MCF 10A (cell line): ENCODE measurements at places on chromosomes 2 and 18.

GRCh38 chr18:41153871-41154270 is 801.2 kb upstream of the PIK3C3 start:
- DNase-seq = no peak

GRCh38 chr2:202019689-202020450 is 13.8 kb upstream of the FZD7 start:
- DNase-seq = no peak

GRCh38 chr2:8659735-8660492 is 21.9 kb upstream of the ID2 start:
- no peak for DNase-seq

DNA sequence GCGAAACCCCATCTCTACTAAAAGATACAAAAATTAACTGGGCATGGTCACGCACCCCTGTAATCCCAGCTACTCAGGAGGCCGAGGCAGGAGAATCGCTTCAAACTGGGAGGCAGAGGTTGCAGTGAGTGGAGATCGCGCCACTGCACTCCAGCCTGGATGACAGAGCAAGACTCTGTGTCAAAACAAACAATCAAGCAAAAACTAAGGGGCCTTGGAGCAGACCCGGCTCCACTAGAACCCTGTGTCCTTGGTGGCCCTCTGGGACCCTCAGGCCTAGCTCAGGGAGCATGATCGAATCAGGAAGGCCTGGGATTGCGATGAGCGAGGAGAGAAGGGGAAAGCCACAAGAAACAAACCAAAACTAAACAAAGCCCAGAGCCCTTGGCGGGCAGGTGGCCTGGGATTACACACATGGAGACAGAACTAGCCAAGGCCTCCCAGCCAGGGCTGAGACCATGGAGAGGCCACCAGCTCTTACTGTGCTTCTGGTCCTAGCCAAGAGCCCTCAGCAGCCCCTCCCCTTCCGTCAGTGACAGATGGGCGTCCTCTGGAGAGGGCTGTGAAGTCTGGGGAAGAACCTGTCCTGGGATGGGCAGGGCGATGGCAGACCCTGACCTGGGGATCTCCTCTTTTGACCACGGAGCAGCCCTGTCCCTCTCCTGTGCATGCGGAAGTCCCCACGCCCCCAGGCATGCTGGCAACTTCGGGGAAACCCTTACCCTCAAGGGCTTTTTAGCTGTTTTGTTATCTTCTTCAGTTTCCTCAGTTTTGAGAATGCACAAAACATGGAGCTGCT is 27.4 kb upstream of the CATIP start:
- DNase-seq = no peak

DNA sequence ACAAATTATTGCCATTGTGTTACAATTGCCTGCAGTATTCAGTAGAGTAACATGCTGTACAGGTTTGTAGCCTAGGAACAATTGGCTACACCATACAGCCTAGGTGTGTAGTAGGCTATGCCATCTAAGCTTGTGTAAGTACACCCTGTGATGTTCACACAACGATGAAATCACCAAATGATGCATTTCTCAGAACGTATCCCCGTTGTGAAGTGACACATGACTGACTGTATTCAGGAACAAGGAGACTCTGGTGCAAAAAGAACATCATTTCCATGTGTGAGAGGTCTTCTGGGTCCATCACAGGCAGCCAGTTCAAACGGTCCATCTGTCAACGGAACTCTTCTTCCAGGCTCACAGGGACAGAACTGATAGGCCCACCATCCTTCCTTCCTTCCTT is 263.7 kb downstream of the ANAPC1 start:
- no peak for DNase-seq

GRCh38 chr2:106104332-106105062 is 89.6 kb downstream of the UXS1 start:
- DNase-seq = peak; percentile 76

DNA sequence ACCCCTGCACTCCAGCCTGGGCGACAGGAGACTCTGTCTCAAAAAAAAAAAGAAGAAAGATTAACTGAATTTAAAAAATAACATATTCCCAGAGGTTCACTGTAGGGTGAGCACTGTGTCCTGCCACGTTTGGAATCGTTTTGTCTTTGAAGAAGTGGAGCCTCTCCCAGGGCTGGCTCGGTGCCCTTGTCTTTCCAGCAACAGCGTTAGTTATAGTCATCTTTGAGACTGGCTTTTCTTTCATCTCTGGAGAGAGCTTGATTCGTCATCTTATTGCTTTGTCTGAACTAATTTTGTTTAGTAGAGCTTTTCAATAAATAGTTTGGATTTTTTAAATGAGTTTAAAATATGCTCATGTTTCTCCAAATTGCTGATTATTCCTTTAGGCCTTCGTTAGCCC is 50.5 kb downstream of the IMPA2 start:
- no peak for DNase-seq

DNA sequence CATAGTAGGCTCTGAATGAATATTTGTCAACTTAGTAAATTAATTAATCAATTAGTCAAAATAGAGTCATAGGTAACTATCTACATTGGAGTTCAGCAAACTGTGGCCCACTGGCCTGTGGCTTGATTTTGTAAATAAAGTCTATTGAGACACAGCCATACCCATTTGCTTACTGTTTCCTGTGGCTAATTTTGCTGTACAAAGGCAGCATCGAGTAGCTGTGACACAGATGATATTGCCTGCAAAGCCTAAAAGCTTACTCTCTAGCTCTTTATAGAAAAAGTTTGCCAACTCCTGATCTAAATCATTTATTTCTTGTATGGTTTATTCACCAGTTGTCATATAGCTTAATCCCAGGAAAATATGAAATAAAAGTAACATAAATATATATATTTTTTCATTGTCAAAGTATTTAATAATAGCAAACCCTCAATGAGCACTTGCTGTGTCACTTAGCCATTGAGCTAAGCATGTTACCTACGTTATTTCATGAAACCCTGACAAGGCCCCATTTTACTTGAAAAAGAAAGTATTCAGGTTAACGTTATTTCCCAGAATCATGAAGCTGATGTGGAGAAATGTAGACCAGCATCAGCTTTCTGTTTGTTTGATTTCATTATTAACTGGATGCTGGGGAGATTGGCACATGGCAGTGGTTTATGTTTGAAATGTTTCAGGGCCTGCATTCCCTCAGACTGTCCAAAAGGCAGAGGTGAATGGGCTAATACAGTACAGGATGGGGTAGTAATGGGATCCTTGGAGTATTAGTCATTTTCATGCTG is 69.6 kb downstream of the ICOS start:
- DNase-seq = no peak

GRCh38 chr2:98822301-98823164 is 91.6 kb upstream of the MGAT4A start:
- no peak for DNase-seq

GRCh38 chr2:239566162-239566994 is 165.6 kb upstream of the HDAC4 start:
- DNase-seq = no peak

DNA sequence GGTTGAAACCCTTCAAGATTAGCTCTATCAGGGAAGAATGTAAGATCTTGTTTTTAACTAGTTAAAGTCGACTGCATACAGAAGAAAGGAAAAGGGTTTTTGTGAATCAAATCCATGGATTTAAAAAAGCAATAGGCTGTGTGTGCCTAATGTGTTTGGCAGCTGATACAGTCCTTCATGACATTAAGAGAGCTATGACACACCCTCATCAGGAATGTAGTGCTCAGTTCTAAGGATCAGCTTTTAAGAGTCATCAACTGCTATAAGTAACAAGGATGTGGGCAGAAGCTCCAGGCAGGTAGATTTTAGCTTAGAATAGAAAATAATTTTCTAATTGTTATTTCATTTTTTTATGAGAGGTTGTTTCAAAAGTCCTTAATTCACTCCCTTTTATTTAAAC is 52.9 kb downstream of the PPP1R1C start:
- DNase-seq = peak; percentile 37

GRCh38 chr2:1488181-1488671 is 75.0 kb downstream of the TPO start:
- DNase-seq = no peak

- DNase-seq = no peak
Observed at GRCh38 chr2:70932631-70933230, 3.0 kb upstream of the ATP6V1B1 start.

GRCh38 chr2:240538031-240538780 is 19.6 kb downstream of the ANKMY1 start:
- no peak for DNase-seq

- peak; percentile 95 for DNase-seq
Observed at GRCh38 chr2:227853204-227853629, 18.2 kb upstream of the DAW1 start.

- no peak for DNase-seq
Observed at GRCh38 chr2:113863144-113863543, 26.7 kb upstream of the ACTR3 start.

GRCh38 chr2:152790883-152791282 is 72.5 kb downstream of the ARL6IP6 start:
- DNase-seq = no peak

DNA sequence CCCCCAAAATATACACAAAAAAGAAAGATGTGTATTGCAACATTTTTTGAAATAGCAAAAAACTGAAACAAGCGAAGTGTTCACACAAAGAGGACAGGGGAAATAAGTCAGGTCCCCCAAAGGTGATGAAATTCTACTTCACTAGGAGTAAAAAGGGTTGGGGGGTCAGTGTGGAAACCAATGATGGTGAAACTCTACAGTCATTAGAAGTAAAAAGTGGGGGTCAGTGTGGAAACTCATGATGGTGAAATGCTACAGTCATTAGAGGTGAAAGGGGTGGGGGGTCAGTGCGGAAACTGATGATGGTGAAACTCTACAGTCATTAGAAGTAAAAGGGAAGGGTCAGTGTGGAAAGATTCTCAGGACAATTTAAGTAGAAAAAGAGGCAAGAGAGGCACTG is 298.2 kb downstream of the EIPR1 start:
- DNase-seq = no peak

GRCh38 chr2:148305476-148305875 is 284.6 kb downstream of the MBD5 start:
- no peak for DNase-seq

- no peak for DNase-seq
Observed at GRCh38 chr2:96501471-96501874, 3.7 kb downstream of the NEURL3 start.

GRCh38 chr2:179877601-179878364 is 16.4 kb upstream of the ZNF385B start:
- no peak for DNase-seq

DNA sequence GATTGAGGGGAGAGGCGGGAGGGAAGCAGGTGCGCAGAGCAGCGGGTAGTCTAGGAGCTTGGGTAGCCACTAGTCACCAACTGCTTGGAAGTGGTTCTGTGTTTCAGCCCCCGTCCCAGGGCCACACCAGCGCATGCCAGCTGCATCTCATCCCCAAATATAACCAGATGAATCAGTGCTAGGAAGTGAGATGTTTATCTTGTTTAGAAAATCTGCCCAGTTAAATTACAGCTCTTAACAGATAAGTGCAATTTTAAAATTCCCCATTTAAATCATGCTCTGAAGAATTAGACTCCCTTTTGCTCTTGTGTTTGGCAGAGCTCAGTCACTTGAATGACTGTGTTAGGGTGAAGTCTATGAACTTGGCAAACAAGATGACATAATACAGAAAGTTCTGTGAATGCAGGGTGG is 193.8 kb downstream of the SEPTIN10 start:
- DNase-seq = no peak

DNA sequence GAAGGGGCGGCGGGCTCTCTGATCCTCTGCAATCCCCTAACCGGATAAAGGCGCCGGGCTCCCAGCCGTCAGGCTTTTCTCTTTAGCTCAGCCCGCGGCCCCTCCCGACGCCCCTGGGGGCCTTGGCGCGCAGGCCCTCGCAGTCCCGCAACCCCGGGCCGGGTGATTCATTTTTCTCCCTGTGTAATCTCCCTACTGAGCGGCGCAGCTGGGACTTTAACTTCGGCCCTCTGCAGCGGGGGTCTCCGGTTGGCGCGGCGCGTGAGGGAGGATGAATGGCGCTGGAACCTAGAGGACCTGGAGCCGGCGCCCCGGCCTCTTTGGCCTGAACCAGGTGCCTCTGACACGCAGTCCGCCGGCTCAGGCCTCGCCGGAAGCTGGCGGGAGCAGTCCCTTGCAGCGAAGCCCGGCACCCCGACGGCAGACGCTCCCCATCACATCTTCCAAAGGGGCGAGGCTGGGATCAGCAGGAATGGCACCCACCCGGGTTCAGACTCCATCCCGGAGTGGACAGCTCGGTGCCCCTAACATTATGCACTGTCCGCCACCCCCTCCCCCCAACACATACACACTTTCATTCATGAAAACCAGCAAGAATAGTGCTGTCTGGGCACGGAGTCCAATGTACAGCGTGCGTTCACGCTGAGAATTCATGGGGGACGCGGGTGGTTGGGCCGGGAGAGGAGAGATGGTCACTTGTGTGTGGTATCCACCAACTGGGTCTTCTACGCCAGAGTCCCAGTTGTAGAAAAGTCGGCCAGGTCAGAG is 1.2 kb downstream of the CNGA3 start:
- no peak for DNase-seq

- no peak for DNase-seq
Observed at GRCh38 chr2:136124805-136125204, 6.9 kb upstream of the CXCR4 start.

DNA sequence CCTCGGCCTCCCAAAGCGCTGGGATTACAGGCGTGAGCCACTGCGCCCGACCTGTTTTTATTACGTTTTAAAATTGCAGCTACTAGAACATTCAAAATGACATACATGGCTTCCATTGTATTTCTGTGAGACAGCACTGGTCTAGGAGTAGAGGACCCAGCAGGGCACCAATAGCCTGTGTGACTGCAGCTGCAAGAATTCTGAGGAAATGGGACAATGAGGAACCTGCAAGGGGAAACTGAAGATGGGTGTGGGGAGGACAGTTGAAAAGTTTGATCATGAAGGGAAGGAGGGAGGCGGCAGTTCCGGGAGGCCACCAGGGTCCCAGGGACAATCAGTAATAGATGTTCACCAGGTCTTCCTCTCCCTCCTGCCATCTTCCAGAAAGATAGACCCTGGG is 13.9 kb upstream of the DNPEP start:
- no peak for DNase-seq

GRCh38 chr18:55422456-55423180 is 165.4 kb downstream of the TCF4 start:
- no peak for DNase-seq

DNA sequence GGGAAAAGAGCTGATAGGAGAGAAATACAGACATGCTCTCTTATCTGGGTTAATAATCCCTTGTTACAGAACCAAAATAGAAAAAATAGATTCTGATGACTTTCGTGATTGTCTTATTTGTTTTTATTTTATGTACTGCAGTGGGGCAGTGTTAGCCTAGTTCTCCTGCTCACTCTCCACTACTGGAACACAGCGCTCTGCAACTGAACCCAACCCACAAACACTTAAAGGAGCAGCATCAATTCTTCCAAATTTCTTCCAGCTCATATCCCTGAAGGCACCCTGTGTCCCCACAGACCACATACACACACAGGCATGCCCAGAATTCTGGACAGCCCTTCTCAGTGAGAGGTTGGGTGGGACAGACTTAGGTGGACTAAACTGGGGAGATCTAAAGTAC is 160.6 kb downstream of the SS18 start:
- no peak for DNase-seq
